IMR-90 (cell line): ENCODE measurements at places on chromosomes 4 and X. TPM values are rescaled to one million over a fixed set of nuclear protein-coding genes. Genes with fewer than 3 reads are reported as not detected.

The ASMT gene
- total RNA-seq = not detected in 2 replicates

The BMX gene
- not detected in 2 replicates for total RNA-seq

The ASB11 gene
- not detected in 2 replicates for total RNA-seq

The C4orf36 gene
- 0.18 and 0.28 TPM in 2 replicates for total RNA-seq

The GC gene
- not detected in 2 replicates for total RNA-seq

The TRIM2 gene
- total RNA-seq = 52.2 and 64.2 TPM in 2 replicates

The NLGN4X gene
- not detected in 2 replicates for total RNA-seq

The AGTR2 gene
- total RNA-seq = not detected in 2 replicates

The MAOB gene
- 0.28 and 0.36 TPM in 2 replicates for total RNA-seq

The KIAA1210 gene
- total RNA-seq = not detected in 2 replicates

The RPA4 gene
- 1.9 and 2.5 TPM in 2 replicates for total RNA-seq

The CLDN22 gene
- not detected in 2 replicates for total RNA-seq

The WNK3 gene
- total RNA-seq = 1.4 TPM in 2 replicates
